ENCODE measurements at places on chromosomes 12 and 14. TPM values are rescaled to one million over a fixed set of nuclear protein-coding genes. Genes with fewer than 3 reads are reported as not detected.

DNA sequence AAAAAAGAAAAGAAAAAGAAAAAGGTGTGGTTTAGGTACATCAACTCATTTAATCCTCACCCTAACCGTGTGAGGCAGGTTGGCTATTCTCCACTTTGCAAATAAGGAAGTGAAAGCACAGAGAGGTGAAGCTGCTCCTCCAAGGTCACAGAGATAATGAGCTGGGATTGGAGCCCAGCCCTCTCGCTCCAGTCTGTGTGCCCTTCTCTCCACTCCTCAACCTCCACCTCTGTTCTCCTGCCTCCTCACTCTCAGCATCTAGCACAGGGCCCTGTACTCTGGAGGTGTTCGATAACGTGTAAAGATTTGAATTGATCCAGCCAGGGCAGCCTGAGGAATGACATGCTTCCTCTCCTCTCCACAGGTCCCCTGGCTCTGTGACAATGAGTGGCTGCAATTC is 502.3 kb downstream of the TMEM132D start:
- peak; percentile 52 for DNase-seq

DNA sequence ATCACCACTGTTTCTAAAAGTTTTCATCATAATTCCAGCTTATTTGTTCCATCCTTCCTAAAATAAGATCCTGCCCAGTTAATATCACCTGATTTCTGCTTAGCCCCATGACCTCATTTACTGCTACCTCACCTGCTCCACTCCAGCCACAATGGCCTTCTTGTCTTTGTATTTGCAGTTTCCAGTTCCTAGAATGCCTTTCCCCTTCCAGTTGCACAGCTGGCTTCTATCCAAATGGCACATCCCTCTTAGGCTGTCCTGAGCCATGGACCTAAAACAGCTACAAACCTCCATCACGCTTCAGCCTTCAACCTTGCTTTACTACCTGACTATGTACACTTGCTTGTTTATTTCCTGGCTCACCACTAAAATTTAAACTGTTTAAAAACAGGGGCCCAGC is 6.5 kb upstream of the LGMN start:
- no peak for DNase-seq

DNA sequence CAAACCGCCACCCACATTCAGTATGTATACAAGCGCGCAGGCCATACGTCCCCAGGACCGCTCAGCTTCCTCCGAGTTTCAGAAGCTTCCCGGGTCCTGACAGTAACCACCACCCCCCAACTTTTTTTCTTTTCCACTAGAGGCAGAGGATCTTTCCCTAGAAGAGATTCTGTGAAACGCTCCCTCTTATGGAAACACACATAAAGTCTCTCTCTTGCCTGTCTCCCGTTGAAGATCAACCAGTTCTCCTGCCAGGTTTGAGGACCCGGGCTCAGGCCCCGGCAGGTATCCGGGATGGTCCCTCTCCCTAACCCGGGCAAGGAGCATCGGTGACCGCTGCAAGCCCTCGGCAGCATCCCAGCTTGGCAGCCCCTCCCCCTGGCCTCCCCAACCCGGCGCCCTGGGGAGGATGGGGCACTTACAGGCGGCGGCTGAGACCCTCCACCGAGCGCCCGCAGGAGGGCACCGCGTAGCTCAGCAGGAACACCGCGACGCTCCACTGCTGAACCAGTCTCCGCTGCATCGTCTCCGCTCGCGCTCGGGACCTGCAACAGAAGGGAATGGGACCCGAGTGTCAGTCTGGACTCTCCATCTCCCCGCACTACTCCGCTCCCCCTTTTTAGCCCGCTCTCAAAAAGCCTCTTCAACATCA is 3.4 kb downstream of the PTHLH start:
- no peak for DNase-seq

GRCh38 chr14:53450871-53451270 is 297.7 kb upstream of the DDHD1 start:
- DNase-seq = no peak

DNA sequence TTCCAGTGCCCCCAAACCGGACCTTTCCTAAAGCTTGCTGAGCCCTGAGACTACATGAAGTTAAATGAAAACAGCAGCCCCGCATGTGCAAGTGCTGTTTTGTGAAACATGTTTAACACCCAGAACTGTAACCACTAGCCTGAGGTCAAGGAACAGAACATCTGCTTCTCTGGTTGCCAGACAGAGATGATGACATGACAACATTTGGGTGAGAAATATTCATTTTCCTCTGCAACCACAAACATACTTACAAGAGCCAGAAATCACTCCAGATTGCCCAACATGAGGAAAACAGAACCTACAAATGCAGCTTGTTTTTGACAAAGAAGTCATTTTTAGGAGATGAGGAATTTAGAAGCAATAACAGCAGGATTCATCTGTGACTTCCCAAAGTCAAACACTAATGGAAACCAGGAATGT is 110.4 kb downstream of the BCAT1 start:
- no peak for DNase-seq

DNA sequence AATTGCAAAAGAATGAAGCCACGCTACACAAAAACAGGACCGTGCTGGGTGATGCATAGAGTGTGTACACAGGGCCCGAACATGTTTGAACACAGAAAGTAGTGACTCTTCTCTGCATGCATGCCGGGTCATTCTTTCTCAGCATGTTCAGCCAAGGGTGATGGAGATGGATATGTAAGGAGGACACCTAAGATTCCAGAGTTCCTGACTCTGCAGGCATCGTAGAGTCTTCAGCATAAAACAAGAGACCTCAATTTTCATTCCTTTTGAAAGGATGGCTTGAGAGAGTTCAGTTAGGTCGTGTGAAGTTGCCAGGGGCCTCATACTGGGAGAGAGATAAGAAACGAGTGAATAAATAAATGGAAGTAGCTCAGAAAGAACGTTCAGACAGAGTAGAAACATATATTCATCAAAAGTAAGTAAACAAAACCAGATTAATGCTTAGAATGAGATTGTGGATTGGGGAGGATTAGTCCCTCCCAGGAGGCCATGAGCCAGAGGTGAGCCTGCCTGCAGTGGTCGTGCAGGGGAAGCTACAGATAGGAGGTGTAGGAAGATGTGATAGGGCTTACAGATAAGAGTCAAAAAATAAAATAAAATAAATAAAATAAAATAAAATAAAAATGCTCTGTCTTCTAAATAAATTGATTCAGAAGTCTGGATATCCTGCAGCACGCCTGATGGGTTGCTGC is 27.6 kb upstream of the SEL1L start:
- no peak for DNase-seq

DNA sequence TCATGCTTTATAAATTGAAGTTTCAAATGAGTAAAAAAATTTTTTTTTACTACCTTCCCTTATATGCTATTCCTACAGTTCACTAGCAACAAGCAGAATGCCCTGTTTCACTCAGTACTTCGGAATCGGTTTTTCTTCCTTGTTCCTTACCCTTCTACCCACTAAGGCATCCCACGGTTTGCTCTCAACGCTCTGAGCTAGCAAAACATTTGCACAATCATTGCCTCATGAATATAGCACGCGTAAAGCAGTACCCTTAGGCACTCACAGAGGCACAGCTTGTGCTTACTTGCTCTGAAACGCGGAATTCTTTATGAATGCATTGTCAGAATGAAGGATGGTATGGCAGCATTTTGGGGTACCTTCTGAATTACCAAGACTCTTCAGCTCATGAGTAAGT is 45.0 kb downstream of the PPP1R13B start:
- DNase-seq = no peak

GRCh38 chr12:109596418-109597244 is 23.0 kb downstream of the MVK start:
- DNase-seq = no peak

DNA sequence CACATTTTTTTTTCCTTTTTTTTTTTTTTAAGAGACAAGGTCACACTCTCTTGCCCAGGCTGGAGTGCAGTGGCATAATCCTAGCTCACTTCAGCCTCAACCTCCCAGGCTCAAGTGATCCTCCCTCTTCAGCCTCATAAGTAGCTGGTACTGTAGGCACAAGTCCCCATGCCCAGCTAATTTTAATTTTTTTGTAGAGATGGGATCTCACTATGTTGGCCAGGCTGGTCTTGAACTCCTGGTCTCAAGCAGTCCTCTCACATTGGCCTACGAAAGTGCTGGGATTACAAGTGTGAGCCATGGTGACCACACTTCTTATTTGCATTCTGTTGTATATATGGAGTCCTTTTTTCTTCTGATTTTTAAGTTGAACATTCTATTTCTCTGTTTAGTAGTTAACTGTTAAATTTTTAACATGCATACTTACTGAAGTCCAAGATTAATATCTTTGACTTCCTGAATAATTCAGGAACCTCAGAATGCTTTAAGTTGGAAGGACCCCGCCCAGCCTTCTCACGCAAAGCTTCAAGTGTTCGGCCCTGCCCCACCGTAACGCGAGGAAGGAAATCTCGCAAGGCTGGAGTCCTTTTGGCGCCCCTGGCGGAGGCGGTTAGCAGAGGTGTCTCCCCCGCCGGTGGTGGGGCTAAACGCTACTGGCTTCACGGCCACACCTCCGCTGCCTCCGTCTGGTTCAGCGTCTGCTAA is 21.6 kb downstream of the SPATS2 start:
- DNase-seq = peak; percentile 72

GRCh38 chr12:103758310-103759089 is 82.5 kb downstream of the NT5DC3 start:
- no peak for DNase-seq

GRCh38 chr12:95687937-95688336 is 102.6 kb downstream of the NTN4 start:
- no peak for DNase-seq

DNA sequence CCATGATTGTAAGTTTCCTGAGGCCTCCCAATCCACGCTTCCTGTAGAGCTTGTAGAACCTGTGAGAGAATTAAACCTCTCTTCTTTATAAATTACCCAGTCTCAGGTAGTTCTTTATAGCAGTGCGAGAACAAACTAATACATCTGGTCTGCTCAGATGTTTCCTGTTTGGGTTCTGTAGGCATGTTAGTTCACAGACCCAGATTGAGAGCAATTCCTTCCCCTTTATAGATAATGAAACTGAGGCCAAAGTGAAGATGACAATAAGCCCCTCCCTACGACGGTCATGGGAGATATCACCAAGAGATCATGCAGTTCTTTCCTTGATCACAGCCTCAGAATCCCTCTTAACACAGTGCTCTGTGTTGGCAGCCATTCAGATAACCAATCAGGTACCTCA is 76.5 kb upstream of the CLMN start:
- no peak for DNase-seq

DNA sequence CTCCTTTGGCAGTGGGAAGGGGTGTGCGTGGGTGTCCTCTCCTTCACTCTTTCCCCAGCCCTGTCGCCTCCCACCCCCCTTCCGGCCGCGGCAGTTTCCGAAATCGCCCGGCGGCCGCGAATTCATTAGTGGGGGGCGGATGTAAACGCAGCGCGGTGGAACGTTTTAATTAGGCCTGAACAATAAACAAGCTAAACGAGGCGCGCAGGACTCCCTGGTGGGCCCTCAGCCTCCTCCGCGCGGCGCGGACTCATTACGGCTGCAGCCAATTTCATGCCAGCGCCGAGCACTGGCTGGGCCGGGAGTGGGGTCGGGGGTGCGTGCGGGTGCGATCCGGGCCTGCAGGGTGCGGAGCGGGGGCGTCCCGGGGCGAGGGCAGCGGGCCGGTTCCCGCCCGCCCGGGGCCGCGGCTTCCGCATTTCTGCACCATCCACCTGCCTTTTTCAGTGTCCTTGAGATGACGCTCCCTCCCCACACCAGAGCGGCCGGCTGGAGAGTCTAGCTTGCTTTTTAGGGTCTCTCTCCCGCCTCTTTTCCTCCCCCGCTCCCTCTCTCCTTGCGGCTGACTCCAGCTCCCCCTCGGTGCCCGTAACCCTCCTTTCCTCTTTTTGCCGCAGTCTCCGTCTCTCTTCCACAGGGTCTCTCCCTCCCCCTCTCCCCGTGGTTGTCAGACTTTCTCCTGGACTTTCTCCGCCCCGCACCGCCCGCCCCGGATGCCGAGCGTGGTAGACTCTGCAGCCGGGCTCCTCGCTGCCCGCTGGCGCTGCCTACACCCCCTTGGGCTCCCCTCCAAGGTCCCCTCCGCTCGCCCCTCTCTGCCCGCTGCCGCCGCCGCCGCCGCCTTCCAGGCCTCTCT is at the start of gene CISTR:
CISTR (minus strand) TSS at position 644 of the 856 bp plus-strand sequence.
- no peak for DNase-seq

DNA sequence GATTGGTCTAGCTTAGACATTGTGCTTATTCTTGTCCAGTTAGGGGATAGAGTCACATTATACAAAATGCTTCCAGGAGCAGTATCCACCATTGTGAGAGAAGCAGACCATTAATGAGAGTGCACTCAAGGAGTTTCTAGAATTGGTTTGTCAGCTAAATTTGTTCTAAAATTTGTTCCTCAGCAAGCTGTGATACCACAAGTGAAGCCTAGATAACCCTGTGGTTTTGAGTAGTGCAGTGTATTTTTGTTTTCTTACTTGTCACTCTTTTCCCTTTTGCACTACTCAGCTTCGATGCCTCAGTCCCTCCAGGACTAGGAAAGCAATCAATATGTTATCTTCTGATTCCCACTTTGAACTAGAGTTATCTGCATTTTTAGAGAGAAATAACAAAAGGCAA is 42.5 kb upstream of the AKAP6 start:
- no peak for DNase-seq

DNA sequence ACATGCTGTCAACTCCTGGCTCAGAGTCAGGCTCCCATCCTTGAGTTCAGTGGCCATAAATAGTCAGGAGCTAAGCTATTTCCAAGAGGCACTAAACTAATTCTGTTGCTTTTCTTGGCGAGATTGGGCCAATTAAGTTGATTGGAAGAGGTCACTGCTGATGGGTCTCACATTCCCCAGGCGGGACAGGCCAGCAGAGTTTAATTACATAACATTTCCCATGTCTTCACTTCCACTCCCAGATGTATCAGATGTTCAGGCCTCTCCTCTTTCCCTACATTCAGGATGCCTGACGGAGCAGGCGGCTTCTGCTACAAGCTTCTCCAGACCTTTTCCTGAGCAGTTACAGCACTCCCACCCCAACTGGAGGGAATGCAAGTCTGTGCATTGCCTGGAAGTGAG is 5.3 kb downstream of the NTF3 start:
- DNase-seq = no peak

DNA sequence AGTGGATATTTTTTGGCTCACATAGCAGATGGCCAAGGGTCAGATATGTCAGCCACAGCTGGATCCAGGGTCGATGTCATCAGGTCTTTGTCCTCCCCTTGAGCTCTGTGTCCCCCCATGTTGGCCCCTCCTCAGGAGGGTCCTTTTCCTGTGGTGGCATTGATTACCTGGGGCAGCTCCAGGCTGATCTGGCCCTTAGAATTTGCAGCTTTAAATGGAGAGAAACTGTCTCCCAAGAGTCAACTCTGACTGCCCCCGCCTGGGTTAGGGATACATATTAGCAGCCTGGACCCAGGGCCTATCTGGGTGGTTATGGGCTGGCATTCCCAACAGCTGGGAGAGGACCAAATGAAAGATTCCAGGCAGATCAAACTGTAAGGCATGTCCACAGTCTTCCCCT is 330.5 kb downstream of the RGS6 start:
- DNase-seq = no peak

- DNase-seq = peak; percentile 43
Observed at GRCh38 chr12:54012631-54013409, 4.0 kb downstream of the HOXC8 start.

GRCh38 chr12:50992819-50993218 is 33.4 kb downstream of the SLC11A2 start:
- no peak for DNase-seq

The RNF212B gene
- total RNA-seq = not detected

The APOLD1 gene
- total RNA-seq = 5.5 TPM

The ITGB7 gene
- total RNA-seq = 4.8 TPM

The WIF1 gene
- not detected for total RNA-seq

The DGKA gene
- total RNA-seq = 447 TPM

The SPIC gene
- not detected for total RNA-seq

The TCHP gene
- 27.3 TPM for total RNA-seq

The RNASE7 gene
- total RNA-seq = not detected

The AKAP3 gene
- 3.0 TPM for total RNA-seq

The RNFT2 gene
- total RNA-seq = 0.38 TPM

The CLEC2B gene
- total RNA-seq = 31.4 TPM

The C12orf54 gene
- not detected for total RNA-seq

The PAX9 gene
- total RNA-seq = not detected

The EPYC gene
- not detected for total RNA-seq
